ENCODE measurements at places on chromosomes 7 and 10.

GRCh38 chr10:49099046-49099445 lies 16.3 kb downstream of the VSTM4 start:
- DNase-seq = no peak

GRCh38 chr7:157634401-157635147 lies 297.8 kb downstream of the DNAJB6 start:
- no peak for DNase-seq

- DNase-seq = no peak
Measured at GRCh38 chr10:132265890-132266496, 41.8 kb downstream of the STK32C start.

DNA sequence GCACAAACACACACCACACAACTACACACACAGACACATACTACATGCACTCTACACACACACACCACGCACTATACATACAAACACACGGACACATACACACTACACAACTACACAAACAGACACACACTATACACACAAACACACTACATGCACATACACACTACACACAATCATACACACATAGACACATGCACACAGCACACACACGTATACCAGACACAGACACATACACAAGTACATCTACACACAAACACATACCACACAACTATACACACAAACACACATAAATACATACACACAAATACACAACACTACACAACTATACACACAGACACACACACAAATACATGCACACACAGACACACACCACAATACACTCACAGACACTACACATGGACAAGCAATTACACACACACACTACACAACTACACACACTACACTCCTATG lies 4.6 kb downstream of the GPR15LG start:
- DNase-seq = no peak

DNA sequence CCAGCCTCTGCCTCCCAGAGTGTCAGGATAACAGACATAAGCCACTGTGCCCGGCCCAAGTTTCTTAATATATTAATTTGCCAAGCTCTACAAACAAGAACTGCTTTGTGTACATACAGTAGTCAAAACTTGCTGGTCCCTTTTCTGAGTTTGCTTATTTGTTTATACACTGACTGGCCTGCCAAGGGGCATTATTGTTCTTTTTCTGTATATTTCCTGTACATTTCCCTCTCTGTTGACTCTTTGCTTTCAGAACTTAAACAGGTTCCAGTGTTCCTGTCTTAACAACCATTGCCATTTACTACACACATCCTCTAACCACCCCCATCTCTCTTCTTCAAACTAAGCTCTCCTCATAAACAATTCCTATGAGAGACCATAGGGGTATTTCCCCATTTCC lies 61.5 kb upstream of the RPA3 start:
- DNase-seq = no peak

- DNase-seq = no peak
Measured at GRCh38 chr10:108184114-108184513, 1019.6 kb upstream of the SORCS1 start.

DNA sequence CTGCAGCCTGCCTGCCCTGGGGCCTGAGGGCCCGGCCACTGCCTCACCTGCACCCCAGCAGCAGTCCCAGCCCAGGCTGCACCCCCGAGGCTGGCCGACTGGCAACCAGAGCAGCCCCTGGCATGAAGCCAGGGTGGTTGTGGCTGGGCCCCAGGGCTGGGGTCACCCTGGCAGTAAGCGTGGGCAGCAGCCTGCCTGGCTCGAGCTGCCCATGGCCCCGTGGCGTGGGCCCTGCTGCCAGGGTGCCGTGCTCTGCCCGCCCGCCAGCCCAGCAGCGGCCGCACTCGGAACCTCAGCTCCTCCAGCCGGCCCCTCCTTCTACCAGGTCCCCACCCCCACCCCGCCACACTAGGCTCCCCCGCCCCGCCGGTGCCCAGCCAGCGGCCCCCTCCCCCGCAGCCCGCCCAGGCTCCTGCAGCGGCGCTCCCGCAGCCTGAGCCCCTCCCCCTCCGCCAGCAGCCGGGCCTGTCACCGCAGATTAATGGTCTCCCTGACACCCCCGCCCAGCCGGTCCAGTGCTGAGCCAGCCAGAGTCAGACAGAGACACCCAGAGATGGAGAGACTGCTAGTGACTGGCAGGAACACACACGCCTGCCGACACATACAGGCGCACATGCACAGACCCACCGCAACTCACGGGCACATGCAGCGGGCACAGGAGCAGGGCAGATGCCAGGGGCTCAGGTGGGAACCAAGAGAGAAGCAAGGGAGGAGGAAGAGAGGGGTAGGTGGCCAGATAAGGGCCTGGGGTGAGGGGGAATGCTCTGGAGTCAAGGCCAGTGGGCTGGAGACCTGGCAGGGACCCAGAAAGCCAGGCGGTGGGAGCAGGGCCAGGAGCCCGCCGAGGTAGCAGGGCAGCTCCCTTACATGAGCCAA lies 22.4 kb downstream of the KCNH2 start:
- no peak for DNase-seq

DNA sequence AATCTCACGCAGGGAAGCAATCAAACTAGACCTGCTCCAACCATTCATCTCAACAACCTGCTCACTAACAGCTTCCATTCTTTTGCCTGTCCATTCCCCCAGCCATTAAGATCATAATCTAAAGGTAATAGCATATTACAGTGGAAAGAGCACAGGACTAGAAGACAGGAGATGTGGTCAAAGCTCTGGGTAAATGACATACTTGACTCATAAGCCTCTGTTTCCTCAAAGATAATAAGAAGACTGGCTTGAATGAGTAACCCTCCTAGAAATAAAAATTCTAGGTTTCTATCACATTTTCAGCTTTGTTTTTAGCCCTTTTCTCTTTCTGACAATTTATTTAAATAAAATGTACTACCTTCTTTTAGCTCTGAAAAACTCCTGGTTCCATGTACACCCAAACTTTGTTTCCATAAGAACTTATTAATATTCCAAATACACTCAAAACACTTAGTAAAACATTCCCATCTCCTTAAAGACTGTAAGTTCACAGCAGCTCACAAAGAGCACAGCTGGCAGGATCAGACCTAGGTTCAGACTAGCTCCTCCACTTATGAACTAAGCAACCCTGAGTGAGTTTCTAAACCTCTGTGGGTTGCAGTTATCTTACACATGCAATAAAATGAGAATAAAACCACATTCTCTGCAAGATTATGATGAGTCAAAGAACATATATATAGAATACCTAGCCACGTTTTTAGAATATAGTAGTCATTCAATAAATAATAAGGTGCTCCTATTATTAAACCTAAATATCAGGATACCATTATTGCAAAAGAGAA lies 11.6 kb downstream of the FAM204A start:
- no peak for DNase-seq

Data from stimulated activated CD4-positive, alpha-beta T cell treated with anti-CD3 and anti-CD28 coated beads, Interleukin-1b, Interleukin-23, amount 100 ng/mL, for 24 hours (primary cell).